DMS153 (cell line): ENCODE measurements at places on chromosomes 7 and 10.

- DNase-seq: no peak
Observed at GRCh38 chr7:153829525-153829924, 222.7 kb upstream of the DPP6 start.

- DNase-seq: no peak
Observed at GRCh38 chr7:37097276-37097675, 351.4 kb downstream of the ELMO1 start.

GRCh38 chr7:156842317-156842716 is 50.7 kb downstream of the LMBR1 start:
- no peak for DNase-seq

DNA sequence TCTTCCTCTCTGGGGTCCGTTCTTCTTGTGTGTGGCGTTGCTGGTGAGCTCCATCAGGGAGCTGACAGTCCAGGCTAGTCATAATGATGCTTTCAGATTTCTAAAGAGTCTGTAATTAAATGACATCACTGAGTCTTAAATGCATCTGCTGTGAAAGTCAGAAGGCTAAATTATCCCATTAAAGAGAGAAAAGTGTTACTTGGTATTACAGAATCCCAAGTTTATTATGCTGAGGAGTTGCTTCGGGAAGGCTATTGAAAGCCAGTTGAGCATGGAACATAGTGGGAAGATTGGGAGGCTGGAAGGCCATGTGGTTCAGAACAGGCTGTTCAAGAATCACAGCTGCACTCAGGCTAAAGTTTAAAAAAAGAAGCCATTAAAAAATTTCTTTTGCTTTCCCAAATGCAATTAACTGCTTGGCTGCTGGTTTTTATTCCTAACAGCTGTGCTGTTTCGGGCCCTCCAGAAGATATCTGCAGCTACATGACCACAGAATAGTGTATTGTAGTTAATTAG is 342.6 kb upstream of the LRGUK start:
- no peak for DNase-seq

- no peak for DNase-seq
Observed at GRCh38 chr10:32971536-32972091, 13.6 kb upstream of the ITGB1 start.

- DNase-seq: no peak
Observed at GRCh38 chr7:111088328-111088727, 2.6 kb upstream of the LRRN3 start.

- DNase-seq: no peak
Observed at GRCh38 chr7:88169717-88170320, 50.0 kb downstream of the SRI start.
